ENCODE measurements at places on chromosomes 4 and X.

DNA sequence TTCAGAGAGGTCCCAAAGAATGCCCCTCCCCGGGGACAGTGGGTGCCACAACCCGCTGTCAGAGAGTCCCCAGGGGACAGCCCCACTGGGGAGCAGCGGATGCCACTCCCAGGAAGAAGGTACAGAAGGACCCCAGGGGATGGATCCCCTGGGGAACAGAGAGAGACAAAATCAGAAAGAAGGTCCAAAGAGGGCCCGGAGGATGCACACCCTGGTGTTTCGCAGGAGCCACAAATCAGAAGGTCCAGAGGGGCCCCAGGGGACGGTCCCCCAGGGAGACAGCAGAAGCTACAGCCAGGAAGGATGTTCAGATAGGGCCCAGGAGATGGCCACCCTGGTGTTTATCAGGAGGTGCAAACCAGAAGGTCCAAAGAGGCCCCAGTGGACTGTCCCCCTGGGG, 1.4 kb downstream of the TEX13D start:
- no peak for DNase-seq

- no peak for DNase-seq
Observed at GRCh38 chr4:174538876-174539250, 16.6 kb upstream of the HPGD start.

GRCh38 chrX:137929951-137930350, 364.0 kb downstream of the ZIC3 start:
- DNase-seq, result no peak

- DNase-seq, result no peak
Observed at GRCh38 chr4:138728566-138728965, 287.0 kb upstream of the NOCT start.

DNA sequence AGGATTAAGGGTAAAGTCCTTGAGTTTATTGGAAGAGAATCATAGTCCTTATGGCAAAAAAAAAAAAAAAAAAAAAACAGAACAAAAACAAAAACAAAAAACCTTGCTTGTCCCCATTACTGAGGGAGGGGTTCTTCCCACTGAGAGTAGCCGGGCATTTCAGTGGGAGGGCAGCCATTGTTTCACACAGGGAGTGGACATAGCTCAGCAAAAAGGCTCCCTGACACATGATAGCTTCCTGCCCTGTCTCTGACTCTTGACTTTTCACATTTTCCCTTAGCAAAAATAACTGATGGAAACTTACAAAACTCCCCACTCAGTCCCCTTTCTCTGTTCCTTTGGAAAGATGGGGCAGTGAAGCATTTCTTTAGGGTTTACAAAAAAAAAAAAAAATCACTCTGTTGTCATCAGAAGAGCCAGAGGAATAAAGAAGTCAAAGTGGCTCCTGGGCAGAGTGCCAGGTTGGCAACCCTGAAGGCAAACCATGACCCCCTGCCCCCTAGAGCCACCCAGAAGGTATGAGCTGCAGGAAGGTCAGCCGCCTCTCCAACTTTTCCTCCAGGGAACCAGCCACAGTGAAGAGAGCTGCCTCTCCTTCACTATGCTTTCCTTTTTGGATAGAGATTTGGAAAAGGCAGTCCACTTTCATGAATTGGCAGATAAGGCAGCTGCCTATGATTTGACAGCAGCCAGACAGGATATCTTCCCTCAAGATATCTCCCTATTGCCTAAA, 170.6 kb downstream of the KDR start:
- DNase-seq, result no peak

DNA sequence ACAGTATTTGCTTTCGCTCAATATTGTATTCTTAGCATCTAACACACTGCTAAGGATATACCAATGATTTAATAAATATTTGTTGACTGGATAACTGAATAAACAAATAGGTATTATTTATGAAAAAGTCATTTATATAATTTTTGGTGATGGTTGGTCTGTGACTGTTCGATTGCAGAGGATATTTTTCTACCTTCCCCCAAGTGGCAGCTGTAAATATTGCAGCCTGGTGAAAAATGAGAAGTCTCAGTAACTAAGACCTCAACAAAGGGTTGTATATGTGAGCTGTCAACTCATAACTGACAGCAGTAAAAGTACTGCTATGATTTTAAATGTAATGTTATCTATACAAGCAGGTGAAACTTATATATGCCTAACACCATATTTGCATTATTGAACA, 36.0 kb downstream of the HTR2C start:
- no peak for DNase-seq

- DNase-seq, result no peak
Observed at GRCh38 chrX:136671006-136671610, 23.1 kb downstream of the CD40LG start.

DNA sequence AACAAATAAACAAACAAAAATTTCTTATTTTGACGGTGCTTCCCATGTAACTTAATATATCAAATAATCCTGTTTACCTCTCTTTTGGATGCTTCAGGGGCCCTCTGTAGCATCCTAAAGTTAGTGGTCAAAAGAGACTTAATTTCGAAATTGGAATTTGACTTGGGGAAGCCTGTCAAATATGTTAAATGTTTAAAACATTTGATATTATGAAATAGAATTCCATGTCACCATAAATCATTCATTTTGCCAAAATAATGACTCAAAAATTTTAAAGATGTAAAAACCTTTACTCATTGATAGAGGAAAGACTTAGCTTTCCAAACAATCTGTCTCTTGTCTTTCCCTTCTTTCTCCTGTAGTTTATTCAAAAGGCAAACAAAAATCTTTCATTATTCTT, 20.6 kb upstream of the TEX13A start:
- no peak for DNase-seq

DNA sequence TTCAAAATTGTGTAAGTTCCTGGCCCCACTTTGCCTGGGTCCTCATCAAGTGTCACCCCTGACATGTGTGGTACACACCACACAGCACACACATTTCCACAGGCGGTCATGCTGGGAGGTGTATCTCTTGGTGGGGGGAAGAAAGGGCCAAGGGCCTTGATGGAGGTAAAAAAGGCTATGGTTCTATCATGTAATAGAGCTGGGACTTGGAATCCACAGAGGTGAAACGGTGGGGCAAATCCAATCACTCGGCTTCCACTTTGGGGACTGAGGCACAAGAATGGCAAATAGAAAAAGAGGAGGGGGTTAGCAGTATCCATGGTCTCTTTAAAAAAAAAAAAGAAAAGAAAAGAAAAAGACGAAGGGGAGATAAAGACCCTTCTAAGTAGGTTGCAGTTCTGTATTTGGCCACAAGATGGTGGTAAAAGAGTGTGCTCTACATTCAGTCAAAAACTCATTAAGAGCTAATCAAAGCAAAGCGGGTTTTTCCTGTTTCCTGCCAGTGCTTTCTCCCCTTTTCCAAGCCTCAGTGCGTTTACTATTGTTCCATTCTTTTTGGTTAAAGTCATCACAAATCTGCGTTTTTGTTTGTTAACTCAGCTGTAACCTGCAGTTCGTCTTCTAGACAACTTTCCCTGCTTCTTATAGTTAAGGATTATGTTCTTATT, 37.0 kb upstream of the ATP6AP2 start:
- no peak for DNase-seq

GRCh38 chr4:112128452-112128851, 16.8 kb upstream of the FAM241A start:
- no peak for DNase-seq

DNA sequence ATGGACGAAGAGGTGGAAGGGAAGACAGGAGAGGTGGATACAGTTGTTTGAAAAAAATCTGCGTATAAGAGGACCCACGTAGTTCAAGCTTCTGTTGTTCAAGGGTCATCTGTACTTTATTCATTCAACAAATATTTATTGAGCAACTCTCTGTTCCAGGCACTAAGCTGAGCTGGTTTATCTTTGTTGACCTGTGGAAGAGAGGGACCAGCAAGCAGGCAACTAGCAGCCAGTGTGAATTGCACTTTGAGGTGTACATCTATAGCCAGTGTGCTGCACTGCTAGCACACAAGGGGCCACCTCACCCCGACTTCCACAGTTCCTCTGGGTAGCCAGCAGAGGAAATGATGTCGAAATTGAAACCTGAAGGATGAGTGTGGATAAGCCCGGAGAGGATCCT, 191.4 kb downstream of the SOWAHB start:
- DNase-seq, result no peak

GRCh38 chr4:14602206-14602605, 400.1 kb upstream of the CPEB2 start:
- no peak for DNase-seq

DNA sequence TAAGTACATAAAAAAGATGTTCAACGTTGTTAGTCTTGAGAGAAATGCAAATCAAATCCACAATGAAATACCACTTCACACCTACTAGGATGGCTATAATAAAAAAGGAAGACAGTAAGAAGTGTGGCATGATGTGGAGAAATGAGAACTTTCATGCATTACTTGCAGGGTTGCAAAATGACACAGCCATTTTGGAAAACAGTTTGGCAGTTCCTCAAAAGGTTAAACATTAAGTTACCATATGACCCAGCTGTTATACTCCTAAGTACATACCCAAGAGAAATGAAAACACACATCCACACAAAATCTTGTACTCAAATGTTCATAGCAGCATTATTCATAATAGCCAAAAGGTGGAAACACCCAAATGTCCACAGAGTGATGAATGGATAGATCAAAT, 25.8 kb upstream of the LIMCH1 start:
- DNase-seq, result no peak

DNA sequence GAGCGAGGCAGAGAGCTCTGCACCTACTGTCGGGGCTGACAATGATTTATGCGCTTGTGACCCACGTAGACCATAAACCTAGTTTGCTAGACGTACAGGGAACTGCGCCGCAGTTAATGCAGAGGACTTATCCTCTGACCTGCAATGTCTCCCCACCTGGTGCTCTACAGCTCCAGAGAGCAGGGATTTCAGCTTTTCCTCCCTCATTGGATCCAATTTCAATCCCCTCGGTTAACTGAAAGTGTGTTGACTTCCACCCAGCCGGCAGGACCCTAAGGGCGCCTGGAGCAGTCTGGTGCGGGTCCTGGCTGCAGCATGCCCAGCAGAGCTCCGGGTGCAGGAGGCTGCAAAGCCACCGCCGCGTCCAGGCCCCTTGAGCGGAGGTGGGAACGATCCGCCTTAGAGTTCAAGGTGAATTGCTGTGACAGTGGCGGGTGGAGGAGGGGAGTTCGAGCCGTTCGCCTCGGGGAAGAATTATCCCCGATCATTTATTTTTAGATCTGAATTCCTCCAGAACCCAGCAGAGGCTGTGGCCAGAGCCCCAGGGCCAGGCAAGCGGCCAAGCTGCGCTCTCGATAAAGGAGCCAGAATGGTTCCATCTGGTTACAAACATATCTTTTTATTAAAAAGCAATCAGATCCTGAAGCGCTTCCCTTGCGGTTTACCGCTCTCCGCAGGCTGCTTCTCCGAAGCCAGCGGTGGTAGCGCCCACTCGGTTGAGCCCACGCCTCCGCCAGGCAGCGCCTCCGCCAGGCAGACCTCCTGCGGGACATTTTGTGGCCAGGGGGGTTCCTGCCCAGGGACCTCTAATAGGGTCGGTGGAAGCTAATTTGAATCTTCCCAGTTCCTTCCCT, 66.0 kb downstream of the FBXO8 start:
- no peak for DNase-seq

DNA sequence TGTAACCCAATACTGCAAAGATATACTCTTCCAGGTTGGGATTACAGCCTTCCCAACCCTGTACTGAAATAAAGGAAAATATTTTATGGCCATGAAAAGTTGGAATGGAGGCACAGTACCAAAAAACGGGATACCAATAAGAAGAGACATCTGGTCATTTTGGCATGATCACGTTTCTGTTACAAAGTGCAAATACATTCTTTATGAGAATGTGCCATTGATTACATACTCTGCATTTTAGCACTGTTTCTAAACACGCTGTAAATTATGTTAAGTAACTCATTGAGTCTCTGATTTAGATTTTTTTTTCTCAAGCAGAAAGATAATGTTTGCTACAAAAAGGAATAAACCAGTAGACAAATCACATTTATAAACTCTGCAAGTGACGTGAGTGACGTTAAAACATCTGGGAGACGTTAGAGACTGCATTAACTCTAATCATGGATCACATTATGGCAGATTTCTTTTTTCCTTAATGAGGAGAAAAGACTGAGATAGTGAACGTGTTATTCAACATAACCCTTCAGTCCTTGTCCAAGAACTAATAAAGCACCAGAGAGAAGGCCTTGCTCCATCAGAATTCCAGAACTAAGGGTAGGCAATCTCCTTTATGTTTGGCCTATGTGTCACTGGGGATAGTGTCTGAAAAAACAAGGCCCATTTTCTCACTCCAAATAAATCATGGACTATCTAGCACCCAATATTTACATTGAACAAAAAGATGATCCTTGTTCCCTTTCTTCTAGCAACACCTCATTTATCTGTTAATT, 31.0 kb downstream of the UNC5C start:
- DNase-seq, result no peak

All from aorta (tissue), 5 donors.